ENCODE measurements at places on chromosomes 5 and 9.

DNA sequence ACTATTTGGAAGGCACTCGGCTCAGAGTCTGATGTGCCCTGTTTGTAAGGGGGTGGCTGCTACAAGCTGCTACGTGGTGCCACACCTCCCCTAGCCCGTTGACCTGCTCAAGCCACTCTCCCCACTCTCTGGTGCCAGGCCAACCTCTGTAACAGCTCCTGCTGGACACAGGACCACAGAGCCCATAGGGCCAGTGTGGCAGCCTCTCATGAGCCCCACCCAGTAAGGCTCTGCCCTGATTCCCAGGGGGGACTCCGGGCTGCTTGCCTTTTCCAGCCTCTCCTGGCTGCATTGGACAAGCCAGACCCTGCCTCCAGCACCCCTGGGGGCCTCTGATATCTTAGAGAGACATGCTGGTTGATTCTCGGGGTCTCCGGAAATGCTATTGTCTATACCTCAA is 53.3 kb upstream of the ANGPTL2 start:
- no peaks in the 10 kb centered on the region for H3K4me1 ChIP-seq
- H3K4me3 ChIP-seq = no peak overlapping the region
- DNase-seq = no peak
- H3K27me3 ChIP-seq = no peaks in the 10 kb centered on the region
- no peaks in the 10 kb centered on the region for H3K36me3 ChIP-seq

DNA sequence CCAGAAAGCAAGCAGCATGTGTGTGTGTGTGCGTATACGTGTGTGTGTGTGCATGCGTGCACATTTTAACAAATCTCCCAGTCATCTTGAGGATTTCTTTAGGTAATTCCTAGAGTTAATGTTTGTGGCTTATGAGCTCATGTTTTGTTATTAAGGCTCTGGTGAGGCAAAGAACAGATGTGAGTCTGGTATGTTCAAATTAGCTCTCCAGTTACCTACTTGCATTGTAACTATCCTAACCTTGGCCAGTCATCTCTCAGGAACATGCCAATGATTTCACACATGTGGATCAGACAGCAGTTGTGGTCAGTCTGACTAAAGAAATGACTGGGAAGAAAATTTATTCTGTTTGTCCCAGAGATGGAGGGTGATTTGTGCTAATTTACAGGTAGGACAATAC is 163.1 kb downstream of the IZUMO3 start:
- H3K4me3 ChIP-seq = no peak overlapping the region
- H3K4me1 ChIP-seq = no peaks in the 10 kb centered on the region
- H3K27me3 ChIP-seq = no peaks in the 10 kb centered on the region

DNA sequence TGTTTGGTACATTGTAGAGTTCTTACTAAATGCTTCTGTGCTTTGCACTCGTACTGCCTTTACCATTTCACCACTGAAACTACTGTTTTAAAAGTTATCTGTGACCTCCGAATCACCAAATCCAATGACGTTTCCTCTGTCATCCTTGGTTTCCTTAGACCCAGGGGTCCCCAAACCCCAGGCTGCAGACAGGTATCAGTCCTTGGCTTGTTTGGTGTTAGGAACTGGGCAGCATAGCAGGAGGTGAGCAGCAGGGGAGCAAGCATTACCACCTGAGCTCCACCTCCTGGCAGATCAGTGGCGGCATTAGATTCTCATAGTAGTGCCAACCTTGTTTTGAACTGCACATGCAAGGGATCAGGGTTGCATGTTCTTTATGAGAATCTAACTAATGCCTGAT is 26.8 kb upstream of the APC start:
- H3K27ac ChIP-seq = no peak overlapping the region
- H3K36me3 ChIP-seq = peaks cover 3% of the 10 kb centered on the region
- peaks cover 63% of the 10 kb centered on the region for H3K4me1 ChIP-seq
- no peaks in the 10 kb centered on the region for H3K27me3 ChIP-seq
- DNase-seq = peak; percentile 18

DNA sequence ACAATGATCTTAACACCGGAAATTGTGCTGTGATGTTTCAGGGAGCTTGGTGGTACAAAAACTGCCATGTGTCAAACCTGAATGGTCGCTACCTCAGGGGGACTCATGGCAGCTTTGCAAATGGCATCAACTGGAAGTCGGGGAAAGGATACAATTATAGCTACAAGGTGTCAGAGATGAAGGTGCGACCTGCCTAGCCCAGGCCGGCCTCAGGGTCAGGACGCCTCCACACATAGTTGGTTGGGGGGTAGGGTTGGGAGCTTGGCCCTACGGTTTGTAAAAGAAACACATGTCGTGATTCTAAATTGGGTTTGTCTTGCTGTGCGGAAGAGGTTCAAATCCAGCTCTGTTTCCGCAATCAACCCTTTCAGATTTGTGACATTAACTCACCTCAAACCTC is 6.6 kb downstream of the FCN2 start:
- no peak overlapping the region for H3K27ac ChIP-seq
- no peak for DNase-seq
- no peaks in the 10 kb centered on the region for H3K27me3 ChIP-seq
- H3K4me1 ChIP-seq = no peaks in the 10 kb centered on the region
- H3K36me3 ChIP-seq = no peaks in the 10 kb centered on the region

DNA sequence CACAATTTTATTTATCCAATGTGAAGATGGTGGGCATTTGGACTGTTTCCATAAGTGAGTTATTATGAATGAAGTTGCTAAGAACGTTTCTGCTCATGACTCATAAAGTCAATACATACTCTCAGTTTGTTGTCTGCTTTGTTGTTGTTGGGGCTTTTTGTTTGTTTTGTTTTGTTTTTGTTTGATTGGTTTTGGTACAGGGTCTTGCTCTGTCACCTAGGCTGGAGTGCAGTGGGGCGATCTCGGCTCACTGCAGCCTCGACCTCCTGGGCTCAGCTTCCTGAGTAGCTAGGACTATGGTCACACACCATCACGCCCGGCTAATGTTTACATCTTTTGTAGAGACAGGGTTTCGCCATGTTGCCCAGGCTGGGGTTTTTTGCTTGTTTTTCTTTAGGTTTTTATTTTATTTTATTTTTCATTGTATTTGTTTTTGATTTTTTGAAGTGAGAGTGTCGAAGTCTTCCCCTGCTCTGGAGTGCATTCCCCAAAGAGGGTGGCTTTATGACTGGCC is 18.0 kb downstream of the TRIM7 start:
- peak overlapping the region; percentile 95 for H3K27ac ChIP-seq
- peaks cover 40% of the 10 kb centered on the region for H3K4me1 ChIP-seq
- no peaks in the 10 kb centered on the region for H3K27me3 ChIP-seq
- peak overlapping the region; percentile 88 for H3K4me3 ChIP-seq
- H3K36me3 ChIP-seq = peaks cover 14% of the 10 kb centered on the region

- H3K27ac ChIP-seq = peak overlapping the region; percentile 4
- H3K4me3 ChIP-seq = peak overlapping the region; percentile 84
- H3K4me1 ChIP-seq = peaks cover 22% of the 10 kb centered on the region
Observed at GRCh38 chr9:35162605-35163315, 951 bp downstream of the UNC13B start.
